Fibroblast of skin of left quadriceps (primary cell): ENCODE measurements at places on chromosomes 2 and 18.

DNA sequence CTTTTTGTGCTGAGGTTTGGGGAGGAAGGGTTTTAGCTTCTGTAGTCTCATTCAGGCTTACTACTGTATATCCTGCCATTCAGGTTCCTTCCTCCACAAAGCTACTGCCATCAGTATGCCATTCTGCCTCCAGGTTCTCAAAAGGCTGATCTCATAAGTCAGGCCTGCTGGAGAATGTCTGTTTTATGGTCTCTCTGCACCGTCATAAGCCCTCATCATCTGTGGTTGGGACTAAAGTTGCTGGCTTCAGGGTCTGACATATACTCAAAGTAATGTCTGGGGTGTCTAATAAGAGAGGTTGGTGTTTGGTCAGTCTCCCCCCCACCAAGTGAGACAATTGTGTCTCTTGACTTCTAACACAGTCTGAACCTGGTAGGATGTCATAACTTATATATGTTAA lies 36.2 kb upstream of the CCBE1 start:
- no peak for DNase-seq

- no peak for DNase-seq
These were observed 21.5 kb downstream of the MEIS1 start for GRCh38 chr2:66456183-66457041.

GRCh38 chr2:73212448-73213176 lies 1.4 kb upstream of the SMYD5 start:
- DNase-seq, result peak; percentile 51

- DNase-seq, result no peak
These were observed 39.1 kb downstream of the VWA3B start for GRCh38 chr2:98126061-98126460.

- no peak for DNase-seq
These were observed 6.5 kb downstream of the BIN1 start for GRCh38 chr2:127100251-127101047.

DNA sequence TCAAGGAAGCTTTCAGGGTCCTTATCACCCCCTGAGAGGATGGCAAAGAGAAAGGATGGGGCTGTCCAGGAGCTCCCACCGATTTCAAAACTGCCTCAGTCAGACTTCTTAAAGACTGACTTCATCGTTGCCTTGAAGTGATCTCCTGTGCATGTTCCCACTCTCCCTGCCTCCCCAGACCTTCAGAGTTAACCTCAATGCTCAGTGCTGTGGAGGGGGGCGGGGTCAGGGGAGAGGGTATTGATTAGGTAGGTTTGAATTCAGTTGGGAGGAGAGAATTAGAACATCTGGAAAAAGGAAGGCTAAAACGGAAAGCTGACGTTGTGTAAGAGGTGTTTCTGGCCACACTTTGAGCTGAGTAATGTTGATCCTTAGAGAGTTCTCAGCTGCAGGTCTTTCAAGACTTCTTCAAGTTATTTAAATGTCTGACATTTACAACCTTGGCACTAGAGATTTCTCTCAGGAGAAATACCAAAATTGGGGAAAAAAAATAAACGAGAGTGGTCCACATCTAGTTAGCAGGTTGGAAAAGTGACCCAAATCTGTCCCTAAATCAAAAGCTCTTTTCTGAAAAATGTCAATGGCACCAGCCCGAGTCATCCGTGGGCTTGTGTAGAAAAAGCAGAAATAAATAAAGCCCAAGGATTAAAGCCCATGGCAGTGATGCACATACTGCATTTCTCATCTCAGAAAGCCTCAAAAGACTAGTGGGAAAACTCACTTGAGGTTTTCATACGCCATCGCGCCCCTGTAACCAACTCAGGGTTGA lies 134.7 kb upstream of the EPAS1 start:
- no peak for DNase-seq

DNA sequence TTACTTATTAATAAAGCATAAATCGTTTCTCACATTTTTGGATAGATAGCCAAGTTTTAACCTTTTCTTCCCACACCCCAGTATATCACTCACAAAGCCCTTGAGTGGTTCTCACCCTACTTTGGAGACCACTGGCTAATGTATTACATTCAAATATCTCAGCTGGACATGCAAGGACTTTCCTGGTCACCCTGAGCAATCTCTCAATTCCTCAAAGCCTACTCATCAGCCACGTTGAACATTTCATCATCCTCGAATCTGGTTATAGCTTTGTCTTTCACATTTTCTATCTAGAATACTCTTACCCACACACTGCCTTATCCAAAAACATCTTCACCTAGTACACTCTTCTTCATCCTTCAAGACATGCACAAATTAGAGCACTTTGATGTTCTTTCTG lies 71.1 kb upstream of the MAPRE2 start:
- DNase-seq, result no peak

DNA sequence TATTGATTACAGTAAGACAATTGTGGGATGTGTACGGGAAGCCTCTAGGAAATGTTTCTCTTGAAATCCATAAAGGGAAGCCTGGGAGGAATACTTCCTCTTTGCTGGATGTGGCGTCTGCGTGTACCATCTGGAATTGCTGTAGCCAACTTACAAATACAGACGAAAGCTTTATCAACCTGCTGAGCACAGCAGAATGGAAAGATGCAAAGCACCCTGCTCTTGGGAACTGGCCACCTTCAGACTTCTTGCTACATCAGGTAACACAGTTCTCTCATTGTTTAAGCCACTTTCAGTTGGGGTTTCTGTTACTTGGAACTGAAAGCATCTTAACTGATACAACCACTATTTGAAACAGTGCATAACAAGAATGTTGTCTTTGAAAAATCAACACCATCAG lies 213.8 kb downstream of the HRH4 start:
- no peak for DNase-seq

GRCh38 chr2:171419333-171419732 lies 14.5 kb downstream of the METTL8 start:
- no peak for DNase-seq

- no peak for DNase-seq
These were observed 153.1 kb upstream of the ZFP36L2 start for GRCh38 chr2:43379494-43379893.

DNA sequence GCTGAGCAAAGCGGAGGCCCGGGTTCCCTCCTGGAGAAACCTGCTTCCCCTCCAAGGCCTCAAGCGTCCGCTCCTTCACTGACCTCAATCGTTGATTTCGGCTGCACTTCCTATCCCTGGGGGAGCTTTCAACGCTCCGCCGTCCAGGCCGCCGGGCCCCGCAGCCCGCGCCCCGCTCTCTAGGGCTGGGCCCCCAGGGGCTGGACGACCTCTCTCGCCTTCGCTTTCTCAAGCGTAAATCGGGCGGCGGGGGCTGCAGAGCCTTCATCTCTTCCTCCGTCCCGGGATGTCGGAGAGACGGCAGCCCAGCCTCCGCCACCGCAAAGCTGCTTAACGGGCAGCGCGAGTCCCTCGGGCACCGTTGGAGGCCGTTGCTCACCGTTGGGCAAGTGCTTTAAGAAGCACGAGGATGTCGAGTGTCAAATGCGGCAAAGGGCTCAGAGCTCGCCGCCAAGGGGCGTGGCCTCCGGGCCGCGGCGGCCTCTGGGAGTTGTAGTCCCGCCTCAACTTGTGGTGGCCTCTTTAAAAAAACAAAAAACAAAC lies 8.5 kb downstream of the HES6 start:
- no peak for DNase-seq

- no peak for DNase-seq
These were observed 295.7 kb downstream of the XIRP2 start for GRCh38 chr2:167183931-167184330.

DNA sequence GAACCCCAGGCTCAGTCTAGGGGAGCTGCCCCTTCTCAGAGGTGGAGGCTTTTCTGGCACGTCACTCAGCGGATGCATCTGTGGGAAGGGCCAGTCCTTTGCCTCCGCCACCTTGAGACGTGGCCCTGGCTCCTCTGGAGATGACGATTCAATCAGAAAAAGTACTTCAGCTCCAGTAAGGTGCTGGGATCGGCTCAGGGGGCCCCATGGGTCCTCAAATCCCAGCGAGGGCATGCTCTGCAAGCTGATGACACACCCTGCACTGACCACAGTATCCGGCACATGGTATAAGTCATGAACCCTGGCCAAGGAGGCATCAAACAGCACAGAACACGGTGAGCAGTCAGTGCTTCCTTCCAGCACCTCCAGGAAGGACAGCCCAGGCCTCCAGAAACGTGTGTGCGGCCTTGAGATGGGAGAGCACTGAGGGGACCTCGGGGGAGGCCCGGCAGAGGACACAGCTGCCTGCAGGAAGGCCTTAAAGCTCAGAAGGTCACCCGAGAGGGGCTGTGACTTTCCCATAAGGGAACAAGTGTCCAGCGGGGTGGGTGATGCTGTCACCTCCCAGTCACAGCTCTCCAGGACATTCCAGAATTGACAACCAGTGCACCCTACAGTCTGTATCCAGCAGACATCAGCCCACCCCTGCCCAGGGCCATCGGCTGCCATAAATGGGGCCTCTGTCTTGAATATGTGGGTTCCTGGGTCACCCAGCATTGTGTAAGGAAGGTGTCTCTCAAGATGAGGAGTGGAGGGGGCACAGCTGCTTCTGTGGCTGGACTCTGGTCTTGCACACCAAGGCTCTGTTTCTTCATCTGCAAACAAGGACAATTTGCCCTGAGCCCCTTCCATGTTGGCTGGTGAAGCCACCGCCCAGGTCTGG lies 205.8 kb downstream of the NDUFA10 start:
- no peak for DNase-seq

GRCh38 chr2:209471037-209471436 lies 47.2 kb downstream of the MAP2 start:
- DNase-seq, result no peak

DNA sequence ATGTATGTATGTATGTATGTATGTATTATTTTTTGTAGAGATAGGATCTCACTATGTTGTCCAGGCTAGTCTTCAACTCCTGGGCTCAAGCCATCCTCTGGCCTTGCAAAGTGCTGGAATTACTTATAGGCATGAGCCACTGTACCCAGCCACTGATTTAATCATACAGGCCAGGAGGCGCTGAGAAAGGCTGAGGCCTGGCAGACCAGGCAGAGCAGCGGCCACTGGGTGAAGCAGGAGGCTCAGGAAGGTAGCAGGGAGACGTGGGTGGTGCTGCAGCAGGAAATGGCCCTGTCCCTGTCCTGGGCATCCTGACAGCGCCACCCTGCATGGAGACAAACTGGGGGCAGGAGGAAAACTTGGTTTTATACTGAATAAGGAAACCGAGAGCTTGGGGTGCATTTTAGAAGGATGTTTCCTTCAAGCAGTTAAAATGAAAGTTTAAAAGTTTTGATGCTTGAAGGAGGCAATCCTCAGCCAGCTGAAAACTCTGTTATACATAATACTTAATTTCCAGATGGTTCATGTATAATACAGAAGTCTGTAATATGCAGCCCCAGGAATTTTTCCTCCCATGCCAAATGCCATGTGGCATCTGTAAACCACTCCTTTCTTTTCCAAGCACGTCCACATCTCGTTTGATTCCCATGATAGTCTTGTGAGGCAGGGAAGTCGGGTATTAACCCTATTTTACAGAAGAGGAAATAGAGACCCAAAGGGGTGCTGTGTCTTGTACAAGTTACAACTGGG lies 182.4 kb downstream of the CELF4 start:
- no peak for DNase-seq

GRCh38 chr2:100160396-100160795 lies 18.0 kb upstream of the AFF3 start:
- DNase-seq, result no peak

- DNase-seq, result no peak
These were observed 15.1 kb upstream of the BOD1L2 start for GRCh38 chr18:57131782-57132181.

GRCh38 chr2:223952280-223952968 lies 4.8 kb upstream of the MRPL44 start:
- no peak for DNase-seq

- no peak for DNase-seq
These were observed 217.7 kb downstream of the TWIST2 start for GRCh38 chr2:239065537-239065936.
